ENCODE measurements at places on chromosomes 11 and 22.

DNA sequence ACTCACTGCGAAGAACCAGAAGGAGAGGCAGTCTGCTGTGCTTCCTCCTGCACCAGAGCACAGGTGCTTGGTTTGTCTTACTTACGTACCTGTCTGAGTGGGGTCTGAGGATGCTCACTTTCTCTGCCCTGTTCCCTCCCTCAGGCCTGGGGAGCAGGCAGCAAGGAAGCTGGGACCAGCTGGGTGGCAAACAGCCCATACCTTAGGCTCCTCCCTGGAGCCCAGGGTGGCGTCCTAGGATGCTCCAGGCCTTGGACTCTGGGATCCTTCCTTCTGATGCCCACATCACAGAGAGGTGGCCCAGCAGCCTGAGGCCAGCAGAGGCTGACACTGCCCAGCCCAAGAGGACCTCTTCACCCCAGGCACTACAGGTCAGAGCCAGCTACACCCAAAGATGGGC, 593.2 kb downstream of the BRD1 start:
- DNase-seq, result no peak

- no peak for DNase-seq
Observed at GRCh38 chr11:119807841-119808240, 78.8 kb upstream of the NECTIN1 start.

DNA sequence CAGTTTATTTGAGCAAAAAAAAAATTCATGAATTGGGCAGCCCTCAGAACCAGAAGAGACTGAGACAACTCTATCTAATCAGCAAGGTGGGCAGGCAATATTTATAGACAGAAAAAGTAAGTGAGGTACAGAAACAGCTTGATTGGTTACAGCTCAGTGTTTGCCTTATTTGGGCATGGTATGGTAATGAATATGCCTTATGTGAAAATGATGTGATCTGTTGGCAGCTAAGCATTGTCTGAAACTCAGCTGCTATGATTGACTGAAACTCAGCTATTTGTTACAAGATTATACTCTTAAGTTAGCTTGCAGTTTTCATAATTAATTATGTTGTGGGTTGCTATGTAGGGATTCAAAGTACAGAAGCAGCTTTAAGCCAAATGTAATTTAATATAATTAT, 127.6 kb downstream of the CNTN5 start:
- DNase-seq, result peak; percentile 45

DNA sequence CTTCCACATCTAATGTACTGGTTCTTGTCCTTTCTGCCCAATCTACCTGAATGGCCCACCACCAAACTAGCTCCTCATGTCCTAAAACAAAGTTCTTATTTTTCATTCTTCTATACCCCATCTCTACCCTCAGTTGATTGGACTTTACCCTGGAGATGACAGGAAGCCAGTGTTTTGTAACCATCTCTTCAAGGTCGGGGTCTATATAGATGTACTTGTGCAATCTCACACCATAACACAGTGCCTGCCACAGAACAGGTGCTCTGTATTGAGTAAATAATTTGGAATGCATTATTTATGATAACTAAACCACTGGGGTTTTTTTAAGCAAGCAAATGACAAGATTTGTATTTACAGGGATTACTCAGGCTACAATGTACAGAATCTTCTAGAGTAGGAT, 76.7 kb upstream of the FAM181B start:
- DNase-seq, result no peak

DNA sequence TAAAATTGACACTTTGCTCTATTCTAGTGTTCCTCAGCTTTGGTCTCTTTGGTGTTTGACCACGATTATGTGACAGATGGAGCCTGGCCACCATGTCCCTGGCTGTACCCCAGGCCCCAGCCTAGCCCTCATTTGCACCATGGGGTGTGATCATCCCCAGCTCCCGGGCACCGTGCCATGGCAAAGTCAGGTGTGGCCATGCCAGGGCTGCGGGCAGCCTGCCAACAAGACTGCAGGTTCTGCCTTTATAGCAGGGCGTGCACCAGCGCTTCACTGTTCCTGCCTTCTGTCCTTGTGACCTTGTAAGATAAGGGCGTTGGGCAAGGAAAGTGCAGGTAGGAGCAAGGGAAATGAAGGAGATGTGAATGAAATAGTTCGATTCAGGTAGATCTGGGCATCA, 22.4 kb upstream of the APOBEC3A start:
- peak; percentile 91 for DNase-seq

DNA sequence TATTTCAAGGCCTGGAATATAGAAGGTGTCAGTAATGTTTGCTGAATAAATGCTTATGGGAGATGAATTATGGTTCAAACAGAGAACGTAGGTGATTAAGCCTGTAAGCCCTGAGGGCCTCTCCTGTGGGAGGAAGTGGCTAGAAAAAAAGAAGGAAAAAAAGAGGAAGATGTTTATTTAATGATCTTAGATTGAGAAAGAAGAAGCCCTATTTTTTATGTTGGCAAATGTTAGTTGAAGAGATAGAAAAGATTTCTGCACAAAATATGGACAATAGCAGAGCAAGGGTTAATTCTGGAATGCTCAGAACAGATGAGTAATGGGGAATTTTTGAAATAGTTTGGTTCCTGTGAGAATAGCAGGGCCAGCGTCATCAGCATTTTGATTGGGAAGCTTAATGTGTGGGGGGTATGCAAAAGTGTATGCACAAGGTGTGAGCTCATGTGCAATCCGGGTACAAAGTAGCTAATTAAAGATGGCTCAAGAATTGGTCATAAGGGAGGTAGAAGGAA, 95.7 kb downstream of the TEAD1 start:
- DNase-seq, result peak; percentile 63

DNA sequence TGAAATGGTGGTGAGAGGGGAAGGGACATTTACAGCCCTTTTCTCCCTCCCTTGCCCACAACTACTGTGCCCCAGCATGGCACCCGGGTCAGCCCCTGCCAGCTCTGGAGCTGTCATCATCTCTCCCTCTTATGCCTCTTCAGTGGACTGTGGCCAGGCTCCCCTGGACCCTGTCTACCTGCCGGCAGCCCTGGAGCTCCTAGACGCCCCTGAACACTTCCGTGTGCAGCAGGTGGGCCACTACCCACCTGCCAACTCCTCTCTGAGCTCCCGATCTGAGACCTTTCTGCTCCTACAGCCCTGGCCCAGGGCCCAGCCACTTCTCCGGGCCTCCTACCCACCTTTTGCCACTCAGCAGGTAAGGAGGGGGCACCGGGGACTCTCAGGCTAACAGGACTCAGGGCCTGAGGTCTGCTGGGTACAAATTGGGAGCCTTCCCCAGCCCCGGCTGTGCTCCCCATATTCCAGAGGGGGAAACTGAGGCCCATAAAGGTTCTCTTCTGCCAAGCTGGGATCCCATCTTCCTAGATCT, 2.9 kb downstream of the TMEM132A start:
- no peak for DNase-seq

- DNase-seq, result no peak
Observed at GRCh38 chr22:27988704-27989103, 69.6 kb upstream of the PITPNB start.

GRCh38 chr22:22048981-22049531, 66.5 kb upstream of the TOP3B start:
- no peak for DNase-seq

DNA sequence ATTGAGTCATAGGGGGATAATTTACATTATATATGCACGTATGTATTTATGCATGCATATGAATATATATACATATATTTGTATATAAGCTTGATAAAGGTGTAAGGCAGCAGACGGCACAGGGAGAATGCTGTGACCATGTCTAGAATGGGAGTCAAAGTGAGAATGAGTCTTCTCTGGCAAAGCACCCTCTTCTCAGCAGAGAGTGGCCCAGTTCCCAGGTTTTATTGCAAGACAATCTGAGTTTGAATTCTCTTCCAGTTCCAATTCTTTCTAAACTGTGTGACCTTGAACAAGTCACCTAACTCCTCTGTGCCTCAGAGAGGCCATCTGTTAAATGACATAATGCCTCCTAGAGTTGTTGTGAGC, 13.8 kb downstream of the EHF start:
- no peak for DNase-seq

DNA sequence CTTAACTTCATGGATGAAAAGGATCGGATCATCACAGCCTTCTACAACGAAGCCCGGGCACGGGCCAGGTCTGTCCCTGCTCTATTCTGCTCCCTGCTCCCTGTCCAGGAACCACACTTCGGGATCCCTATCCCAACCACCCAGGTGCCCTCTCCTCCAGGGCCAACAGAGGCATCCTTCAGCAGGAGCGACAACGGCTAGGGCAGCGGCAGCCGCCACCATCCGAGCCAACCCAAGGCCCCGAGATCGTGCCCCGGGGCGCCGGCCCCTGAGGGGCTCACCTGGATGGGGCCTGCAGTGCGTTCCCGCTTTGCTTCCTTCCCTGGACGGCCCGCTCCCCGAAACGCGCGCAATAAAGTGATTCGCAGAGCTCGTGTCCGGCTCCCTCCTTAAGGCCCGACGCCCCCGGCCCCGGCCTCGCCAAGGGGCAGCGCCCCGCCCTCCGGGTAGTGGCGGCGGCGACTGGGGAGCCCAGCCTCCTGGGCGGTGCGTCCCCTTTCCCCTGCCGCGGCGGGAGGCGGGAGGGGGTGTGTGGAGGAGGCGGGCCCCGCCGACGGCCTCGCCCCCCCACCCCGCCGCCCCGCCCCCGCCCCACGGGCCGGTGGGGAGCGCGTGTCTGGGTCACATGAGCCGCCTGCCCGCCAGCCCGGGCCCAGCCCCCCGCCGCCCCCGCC, at the start of gene VEGFB:
Gene VEGFB (plus strand): TSS at position 672 of the 674 bp plus-strand sequence. CDS start 250 bp downstream, outside the sequence.
- DNase-seq, result peak; percentile 54

GRCh38 chr11:115959081-115959486, 454.9 kb upstream of the CADM1 start:
- DNase-seq, result peak; percentile 95

DNA sequence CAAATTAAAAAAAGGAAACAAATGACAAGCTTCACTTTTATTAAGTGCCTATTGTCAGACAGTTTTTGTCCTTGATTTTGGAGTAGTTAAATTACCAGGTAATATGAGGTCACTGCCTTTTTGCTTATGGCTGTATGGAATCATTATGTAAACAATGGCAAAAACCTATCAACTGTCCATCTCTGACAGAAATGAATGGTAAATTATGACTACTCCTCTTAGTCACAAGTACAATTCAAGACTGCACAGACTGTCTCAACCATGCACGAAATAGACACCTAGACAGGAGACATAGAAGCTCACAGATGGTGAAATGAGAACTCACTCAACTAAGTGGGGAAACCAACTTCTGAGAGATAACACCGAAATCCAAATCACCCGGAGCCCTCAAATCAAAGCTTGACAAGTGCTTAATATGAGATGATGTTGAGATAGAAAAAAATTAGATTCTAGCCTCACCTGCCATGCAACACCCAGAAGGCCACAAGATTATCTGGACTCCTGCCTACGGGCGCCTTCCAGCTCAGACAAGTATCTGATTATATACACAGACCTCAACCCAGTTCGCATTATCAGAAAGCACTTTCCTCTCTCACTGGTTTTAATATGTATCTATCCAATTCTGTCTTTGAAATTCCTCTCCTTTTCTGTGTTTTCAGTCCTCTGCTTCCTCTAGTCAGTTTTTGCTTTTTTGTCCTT, 199.3 kb downstream of the CADM1 start:
- no peak for DNase-seq

DNA sequence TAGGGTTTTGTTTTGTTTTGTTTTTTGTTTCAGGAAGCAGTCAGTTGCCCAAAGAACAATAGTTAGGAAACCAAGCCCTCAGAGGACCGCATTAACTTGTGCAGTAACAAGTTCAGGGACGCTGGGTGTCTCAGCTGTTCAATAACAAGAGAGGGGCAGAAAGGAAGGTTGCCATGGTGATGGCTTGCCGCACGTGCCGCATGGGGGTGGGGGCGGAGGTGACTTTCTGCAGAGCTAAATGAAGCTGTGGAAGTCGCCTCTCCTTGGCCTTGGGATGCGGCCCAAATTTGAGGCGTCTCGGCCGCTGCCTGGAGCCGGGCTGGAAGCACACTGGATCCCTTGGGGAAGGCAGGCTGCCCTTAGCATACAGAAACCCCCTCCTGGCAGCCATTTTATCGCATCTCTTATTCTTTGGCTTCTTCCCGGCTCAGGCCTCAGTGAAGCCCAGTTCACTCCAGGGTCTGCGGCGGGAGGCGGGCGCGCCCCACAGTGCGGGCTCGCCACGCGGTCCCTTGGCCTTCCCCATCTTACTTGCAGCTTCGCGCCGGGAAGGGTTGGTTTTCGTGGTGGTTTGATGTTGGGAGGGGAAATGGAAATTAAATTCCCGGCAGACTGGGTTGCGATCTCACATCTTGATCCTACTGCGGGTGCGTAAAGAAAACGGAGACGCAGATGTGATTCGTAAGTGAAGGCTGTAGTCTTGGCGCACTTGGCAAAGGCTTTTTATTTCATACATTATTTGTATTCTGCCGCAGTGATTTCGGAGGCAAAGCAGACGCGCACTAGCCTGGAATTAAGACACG, 94.3 kb downstream of the SLC17A6 start:
- DNase-seq, result no peak

DNA sequence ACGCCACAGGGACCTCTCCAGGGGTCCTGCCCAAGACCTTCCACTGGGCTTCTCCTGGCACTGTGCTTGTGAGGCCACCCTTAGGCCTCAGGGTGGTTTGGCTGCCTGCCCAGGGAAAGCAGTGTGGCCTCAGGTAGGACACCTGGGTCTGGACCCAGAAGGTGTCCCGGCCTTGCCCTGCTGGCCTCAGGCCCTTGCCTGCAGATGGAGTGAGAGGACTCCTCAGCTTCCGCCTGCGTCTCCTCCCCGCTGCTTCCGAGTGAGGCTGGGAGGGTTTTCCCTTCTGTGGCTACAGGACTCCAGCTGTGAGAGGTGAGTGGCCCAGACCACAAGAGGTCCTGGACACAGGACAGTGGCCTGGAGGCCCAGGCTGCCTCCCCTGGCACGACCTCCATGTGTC, 60.4 kb downstream of the WNT7B start:
- DNase-seq, result no peak

Data from NCI-H2081 (cell line).